ENCODE measurements at places on chromosomes 1 and 21.

GRCh38 chr1:32967888-32968568, 3.4 kb upstream of the RNF19B start:
- DNase-seq: no peak

- DNase-seq: no peak
These were observed 333.7 kb downstream of the PCP4 start for GRCh38 chr21:40200946-40201345.

DNA sequence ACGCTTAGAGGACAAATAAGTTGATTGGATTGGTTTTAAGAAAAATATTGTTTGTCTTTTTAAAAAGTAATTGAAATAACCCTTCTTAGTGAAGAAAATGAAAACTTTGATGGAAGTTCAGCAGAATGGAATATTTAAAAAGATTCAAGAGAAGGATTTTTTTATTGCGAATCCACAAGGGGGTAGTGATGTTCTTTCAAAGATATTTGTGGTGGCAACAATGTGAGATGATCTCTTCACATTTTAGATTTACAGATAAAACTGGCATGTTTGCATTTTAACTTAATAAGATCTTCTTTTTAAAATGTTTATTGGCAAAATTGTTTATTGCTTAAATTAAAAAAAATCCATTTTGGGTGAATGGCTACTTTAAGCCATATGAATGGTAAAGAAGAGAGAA, 8.9 kb downstream of the CAMTA1 start:
- no peak for DNase-seq

- no peak for DNase-seq
These were observed 266.0 kb downstream of the GPR52 start for GRCh38 chr1:174713796-174714195.

DNA sequence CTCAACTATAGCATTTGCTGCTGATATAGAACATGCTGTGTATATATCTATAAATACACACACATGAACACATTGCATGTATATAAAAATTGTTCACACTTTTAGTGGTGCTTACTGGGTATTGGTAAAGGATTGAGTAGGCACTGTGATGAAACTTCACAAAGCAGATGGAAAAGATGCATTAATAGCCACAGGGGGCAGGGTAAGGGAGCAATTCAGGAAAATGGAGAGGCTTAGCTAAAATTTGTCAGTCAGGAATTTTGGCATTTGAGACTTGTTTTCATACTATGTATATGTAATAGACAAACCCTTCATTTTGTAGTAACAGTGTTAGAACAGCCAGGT, 633 bp upstream of the PPFIA4 start:
- no peak for DNase-seq

Data from NCI-H1105 (cell line).